Thymus (tissue), 14 donors: ENCODE measurements at places on chromosomes 7 and 10. TPM values are rescaled to one million over a fixed set of nuclear protein-coding genes. Genes with fewer than 3 reads are reported as not detected.

The PRLHR gene
- 0.02 TPM for polyA plus RNA-seq

The NME8 gene
- polyA plus RNA-seq = 2.8 TPM

The HERPUD2 gene
- polyA plus RNA-seq = 20.7 TPM

The HOXA1 gene
- polyA plus RNA-seq = 0.71 TPM

The MRLN gene
- polyA plus RNA-seq = 2.0 TPM

The TSPAN15 gene
- 13.2 TPM for polyA plus RNA-seq

The SPDYE5 gene
- 0.09 TPM for polyA plus RNA-seq
